ENCODE measurements at places on chromosomes 11 and 22. TPM values are rescaled to one million over a fixed set of nuclear protein-coding genes. Genes with fewer than 3 reads are reported as not detected.

Gene SLCO2B1
- not detected for total RNA-seq

Gene NLRP14
- total RNA-seq, result not detected

Gene TSPO
- 104 TPM for total RNA-seq

Gene DEFB131B
- total RNA-seq, result not detected

Gene ACR
- total RNA-seq, result not detected

Gene GPHA2
- total RNA-seq, result not detected

Gene MS4A4E
- not detected for total RNA-seq

Gene MPEG1
- not detected for total RNA-seq

Gene SEPTIN3
- 0.36 TPM for total RNA-seq

Gene SPTBN2
- 0.59 TPM for total RNA-seq

Gene TOMM22
- 192 TPM for total RNA-seq

Gene DMC1
- 14.7 TPM for total RNA-seq

Gene ROBO4
- total RNA-seq, result not detected

Gene PVALB
- not detected for total RNA-seq

Gene OR51B5
- total RNA-seq, result not detected

Gene RBM4B
- 18.1 TPM for total RNA-seq

Gene ADM
- 1.5 TPM for total RNA-seq

Gene VEGFB
- total RNA-seq, result 83.0 TPM
